ENCODE measurements at places on chromosomes 7 and 10.
A peak's percentile ranks its signal among the peaks of the same experiment; 100 is the strongest.

- no peak for DNase-seq
These were observed 16.4 kb downstream of the SH3PXD2A start for GRCh38 chr10:103838862-103839518.

DNA sequence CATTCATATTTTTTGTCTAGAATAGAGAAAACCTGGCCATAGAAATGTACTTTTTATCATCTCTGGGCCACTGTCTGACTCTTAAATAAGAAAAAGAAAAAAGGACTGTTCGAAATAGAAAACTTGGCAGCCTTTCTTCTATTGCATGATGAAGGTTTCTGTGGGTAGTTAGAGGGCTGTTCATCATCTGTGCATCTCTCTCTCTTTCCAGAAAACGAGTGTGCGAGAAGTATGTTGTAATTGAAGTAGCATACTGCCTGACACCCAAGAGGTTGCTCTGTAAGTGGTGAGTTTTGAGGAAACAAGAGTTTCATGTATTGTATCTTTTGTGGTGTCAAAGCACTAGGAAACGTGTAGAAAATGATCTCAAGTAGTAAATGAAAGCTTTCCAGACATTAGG is 343.2 kb upstream of the TMEM229A start:
- no peak for DNase-seq

- DNase-seq = peak; percentile 70
These were observed 2.0 kb downstream of the ZNF503 start for GRCh38 chr10:75399461-75400162.

- DNase-seq = no peak
These were observed 939.7 kb downstream of the KCNMA1 start for GRCh38 chr10:76697923-76698322.

DNA sequence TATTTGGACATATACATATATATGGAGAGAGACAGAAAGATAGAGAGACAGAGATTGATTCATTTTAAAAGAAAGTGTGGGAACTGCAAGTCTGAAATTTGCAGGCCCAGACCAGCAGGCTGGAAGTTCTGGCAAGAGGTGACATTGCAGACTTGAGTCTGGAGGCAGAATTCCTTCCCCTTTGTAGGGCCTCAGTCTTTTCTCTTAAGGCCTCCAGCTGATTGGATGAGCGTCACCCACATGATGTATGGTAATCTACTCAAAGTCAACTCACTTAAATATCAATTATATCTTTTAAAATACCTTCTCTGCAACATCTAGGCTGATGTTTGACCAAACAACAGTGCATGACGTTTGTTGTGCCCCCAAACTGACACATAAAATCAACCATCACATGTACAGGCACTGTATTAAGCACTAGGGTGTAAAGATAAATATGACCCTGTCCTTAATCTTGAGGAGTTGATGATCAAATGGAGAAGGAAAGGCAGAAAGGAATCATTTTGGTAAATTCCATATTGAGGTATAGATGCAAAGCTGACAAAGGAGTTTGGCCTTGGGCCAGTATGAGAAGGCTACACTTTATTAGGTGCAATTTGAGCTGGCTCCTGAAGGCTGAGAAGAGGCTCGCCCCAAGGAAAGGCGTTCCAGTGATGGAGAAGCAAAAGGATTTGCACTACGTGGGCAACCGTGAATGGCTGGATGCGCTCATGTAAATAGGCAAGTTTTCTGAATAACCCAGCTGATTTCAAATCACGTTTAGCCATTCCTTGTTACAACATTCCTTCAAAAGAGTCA is 52.6 kb downstream of the BPGM start:
- DNase-seq = no peak

- no peak for DNase-seq
These were observed 219.6 kb downstream of the ADARB2 start for GRCh38 chr10:1517684-1518083.

DNA sequence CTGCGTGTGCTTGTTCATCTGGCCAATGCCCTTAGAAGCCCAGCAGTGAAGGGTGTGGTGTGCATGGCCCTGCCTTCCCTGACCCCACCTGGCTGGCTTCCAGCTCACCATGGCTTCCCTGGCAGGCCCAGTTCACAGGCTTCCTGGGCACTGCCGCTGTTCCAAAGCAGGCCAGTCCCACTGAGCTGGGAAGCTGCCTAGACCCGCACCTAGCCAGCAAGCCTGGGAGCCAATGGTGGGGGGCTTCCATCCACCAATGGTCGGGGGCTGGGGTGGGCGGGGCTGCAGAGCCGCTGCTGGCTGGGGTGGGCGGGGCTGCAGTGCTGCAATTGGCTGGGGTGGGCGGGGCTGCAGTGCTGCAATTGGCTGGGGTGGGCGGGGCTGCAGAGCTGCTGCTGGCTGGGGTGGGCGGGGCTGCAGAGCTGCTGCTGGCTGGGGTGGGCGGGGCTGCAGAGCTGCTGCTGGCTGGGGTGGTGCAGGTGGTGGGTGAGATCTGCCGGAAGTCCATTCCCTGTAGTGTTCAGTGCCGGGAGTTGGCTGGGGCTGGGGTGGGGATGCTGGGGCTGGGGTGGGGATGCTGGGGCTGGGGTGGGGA is 12.4 kb downstream of the CALY start:
- peak; percentile 84 for DNase-seq

DNA sequence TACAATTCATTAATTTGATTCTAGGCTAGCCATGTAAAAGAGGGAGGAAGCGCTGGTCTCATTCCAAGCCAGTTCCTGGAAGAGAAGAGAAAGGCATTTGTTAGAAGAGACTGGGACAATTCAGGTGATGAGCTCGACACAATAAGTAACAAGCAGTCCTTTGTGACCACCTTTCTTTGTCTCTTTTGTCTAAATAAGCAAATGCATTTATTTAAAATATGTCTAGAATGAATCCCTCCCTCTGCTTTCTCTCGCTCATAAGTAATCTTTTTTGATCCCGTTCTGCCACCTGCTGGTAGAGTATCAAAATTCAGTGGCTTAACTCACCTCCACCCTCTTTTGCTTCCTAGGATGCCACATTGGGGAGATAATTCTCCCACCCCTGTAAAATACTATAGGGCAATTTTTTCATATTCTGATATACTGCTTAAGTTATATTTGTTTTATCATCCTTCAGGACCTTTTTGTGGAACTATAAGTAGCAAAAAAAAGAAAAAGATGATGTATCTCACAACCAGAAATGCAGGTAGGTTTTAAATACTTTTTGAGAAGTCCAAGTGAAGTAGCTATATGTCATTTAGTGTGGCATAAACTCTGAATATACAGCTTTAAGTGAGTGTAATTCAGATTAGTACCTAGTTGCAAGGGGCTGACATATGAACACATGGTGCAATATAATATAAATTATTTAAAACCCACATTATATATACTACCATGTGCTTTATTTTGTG is 91.5 kb downstream of the GSDME start:
- peak; percentile 21 for DNase-seq

DNA sequence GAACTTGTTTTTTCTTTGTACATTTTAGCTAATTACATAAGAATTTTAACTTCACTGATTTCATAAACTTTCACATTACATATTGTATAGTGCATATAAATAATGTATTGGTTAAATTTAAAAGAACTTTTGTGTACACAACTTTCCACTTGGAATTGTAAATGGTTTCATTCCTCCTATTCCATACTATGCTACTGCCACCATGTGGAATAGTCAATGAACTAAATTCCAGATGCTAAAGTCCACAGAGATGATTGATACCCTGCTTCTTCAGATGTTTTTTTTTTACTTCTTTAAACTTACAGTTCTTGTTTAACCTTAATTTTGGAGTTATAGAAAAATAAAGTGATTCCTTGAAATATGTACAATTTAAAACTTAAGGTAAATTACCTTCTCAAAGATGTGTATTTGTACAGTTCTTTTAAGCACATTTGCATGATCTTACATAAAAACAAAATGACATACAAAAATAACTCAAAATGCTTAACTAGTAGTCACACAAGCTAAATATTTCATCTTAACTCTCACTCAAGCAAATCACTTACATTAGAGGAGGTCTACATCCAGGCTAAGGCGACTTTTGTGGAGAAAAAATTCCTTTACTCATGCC is 247.6 kb upstream of the HGF start:
- peak; percentile 1 for DNase-seq

DNA sequence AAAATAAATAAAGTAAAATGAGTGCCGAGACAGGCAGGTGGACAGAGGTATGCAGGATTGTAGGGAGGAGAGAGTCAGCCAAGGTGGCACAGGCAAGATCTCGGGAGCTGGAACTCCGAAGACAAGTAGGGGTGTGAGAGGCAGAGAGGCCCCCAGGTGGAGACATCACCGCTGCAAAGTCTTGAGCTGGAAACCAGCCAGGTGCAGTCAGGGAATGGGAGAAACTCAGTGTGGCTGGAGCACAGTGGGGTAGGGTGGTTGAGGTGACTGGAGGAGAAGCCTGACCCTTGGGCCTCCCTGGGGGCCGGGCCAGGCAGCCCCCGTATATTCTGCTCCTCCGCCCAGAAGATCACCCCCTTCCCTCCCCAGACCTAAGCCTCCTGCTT is 4.2 kb downstream of the EPHB4 start:
- DNase-seq = no peak

DNA sequence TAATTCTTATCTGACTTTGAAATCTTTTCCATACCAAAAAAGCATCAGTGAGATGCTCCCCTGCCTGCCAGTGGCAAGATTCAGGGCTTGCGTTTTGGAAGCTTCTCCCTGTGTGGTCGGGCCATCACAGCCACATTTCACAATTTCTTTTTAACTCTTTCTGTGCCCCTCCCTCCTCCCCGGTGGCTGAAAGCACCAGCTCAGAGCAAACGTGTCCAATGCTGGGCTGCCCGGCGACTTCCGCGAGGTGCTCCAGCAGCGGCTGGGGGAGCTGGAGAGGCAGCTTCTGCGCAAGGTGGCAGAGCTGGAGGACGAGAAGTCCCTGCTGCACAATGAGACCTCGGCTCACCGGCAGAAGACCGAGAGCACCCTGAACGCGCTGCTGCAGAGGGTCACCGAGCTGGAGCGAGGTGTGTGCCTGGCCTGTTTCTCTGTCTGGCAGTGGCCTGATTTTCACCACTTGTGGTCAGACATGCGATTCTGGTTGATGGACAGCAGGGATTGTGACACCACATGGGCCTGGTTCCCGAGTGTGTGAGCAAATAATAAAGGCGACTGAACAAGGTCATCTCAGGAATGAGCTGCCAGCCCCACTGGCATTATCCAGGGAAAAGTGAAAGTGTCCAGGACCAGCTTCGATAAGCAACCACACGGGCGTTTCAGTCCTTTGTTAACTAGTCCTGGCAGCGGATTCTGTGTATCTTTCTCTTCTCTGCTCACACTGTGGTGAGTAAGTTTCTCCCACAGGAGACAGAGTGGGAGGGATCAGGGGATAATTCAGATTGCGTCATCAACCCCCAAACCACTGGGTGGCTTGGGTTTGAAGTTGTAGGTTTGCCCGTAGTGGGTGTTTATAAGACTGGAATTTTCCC is 2.6 kb downstream of the NPTX2 start:
- DNase-seq = no peak

DNA sequence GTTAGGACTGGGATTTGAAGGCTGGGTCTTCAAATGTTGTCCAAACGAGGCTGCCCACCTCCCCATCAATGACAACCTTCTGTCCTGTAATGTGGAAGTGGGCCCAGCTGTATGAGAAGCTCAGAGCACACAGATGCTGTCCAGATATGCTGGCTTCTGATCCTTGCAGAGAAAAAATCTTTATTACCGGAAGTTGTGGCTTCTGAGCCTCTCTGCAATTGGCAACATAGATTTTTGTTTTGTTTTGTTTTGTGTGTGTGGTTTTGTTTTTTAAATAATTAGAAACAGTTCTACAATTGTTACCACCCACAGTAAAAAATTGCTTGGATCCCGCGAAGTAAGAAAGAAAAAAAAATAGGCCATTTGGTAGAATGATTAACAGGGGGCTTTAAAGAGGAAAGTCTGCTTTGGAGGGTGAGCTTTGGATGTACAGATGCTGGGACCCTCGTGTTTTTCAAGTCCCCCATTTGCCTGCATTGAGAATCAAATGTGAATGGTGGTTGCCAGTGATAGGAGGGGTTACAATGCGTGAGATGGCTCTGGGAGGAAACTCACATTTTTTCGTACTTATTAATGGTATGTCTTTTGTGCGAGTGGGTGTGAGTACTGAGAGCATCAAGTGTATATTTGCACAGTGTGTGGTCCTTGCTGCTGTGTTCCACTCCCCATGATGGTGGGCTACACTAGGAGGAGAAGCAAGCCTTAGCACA is 153.2 kb downstream of the TCF7L2 start:
- no peak for DNase-seq

GRCh38 chr7:142482891-142483658 is 225.2 kb upstream of the PRSS58 start:
- no peak for DNase-seq

GRCh38 chr7:13990319-13990983 is 985 bp upstream of the ETV1 start:
- peak; percentile 78 for DNase-seq

GRCh38 chr10:73205890-73206289 is 38.0 kb downstream of the FAM149B1 start:
- DNase-seq = no peak

DNA sequence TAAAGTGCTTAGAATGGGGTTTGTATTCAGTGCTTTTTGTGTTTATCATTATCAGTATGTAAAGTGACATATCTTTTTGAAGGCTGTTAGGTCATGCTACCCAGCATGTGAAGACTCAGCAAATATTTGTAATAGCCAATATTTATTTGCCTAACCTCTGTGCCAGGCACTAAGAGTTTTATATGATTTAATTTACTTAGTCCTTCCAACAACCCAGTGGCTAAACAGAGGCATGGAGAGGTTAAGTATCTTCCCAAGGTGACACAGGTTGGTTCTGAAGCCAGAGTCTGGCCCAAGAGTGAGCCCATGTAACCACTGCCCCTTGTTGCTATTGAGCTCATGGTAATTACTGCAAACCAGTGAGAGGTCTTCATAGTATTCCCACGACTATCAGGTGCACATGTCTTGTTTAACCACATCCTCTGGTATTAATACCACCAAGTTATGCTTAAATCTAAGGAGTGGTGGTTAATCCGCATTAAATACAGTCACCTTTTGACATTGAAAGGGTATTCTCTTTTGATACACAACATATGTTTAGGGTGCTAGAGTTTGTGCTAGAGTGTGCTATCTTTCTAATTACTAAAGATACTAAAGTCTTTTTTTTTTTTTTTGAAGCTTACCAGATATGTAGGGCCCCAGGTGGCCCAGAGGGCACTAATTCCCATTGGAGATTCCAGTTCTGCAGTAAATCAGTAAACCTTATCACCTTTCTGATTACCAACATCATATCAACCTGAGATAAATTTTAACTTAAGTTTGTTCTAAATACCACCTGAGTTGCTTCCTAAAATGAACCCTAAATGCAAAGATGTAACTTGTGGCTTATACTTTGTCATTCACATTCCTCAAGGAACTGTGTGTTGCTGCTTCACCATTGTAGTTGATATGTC is 2.9 kb downstream of the ADD3 start:
- DNase-seq = no peak

Measured in NCI-H1436 (cell line).